ENCODE measurements at places on chromosomes 6 and 20.

DNA sequence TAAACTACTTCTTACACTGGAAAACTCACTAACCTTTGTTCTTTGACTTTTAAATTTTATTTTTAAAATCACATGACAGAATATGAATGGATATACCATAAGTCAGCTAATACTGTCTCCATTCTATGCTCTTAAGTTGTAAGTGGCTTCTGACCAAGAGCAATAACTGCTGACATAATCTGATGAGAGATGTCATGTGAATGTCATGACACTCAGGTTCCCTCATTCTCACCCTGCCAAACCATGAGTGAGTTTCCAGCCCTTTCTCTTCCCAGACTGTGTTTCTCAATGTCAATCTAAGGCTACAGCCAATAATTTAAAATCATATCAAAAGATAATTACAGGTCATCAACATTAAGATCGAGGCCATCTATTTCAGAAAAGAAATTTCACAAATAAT lies 39.7 kb downstream of the KIF16B start:
- DNase-seq: no peak

DNA sequence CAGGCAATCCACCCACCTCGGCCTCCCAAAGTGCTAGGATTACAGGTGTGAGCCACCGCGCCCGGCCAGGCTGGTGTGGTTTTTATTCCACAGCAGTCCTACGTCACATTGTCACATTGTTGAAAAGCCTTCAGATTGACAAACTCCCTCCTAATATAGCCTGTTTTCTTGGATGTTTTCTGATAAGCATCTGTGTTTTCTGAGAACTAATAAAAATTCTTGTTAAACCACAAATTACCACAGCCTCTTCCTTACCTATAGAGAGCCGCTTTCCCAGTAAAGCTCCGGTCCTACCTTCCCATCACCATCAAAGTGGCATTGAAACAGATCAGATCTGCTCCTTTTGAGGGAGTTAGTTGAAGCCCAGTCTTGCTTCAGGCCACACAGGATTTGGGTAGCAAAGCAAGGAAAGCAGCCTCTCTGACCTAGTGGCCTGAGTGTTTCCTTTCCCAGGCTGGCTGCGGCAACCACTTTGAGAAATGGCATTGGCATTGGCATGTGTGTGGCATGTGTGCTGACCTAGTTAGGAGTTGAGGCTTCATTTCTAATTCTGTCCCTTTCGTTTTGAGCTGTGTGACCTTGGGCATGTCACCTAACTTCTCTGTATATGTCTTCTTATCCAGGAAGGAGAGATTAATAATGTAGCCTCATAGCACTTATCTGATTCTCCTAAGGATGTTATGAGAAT lies 1.7 kb upstream of the PKIG start:
- no peak for DNase-seq

DNA sequence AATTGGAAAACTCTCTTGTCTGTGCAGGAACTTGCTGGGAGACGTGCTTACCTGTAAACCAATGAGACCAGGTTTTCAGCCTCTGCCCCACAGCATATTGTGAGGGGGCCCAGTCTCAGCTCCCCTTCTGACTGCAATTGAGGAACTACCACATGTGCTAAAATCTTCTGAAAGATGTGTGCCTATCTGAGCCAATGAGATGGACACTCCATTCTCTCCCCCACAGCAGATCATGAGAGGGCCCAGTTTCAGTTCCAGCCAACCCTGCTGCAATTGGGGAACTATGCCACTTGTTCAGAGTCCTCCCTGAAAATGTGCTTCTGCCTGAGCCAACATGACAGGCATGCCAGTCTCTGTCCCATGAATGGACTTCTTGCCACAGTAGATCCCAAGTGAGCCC lies 20.9 kb upstream of the PI3 start:
- no peak for DNase-seq

- DNase-seq: no peak
These were observed 123.8 kb upstream of the MTHFD1L start for GRCh38 chr6:150741633-150742200.

- no peak for DNase-seq
These were observed 116.3 kb downstream of the PCSK2 start for GRCh38 chr20:17343091-17343490.

DNA sequence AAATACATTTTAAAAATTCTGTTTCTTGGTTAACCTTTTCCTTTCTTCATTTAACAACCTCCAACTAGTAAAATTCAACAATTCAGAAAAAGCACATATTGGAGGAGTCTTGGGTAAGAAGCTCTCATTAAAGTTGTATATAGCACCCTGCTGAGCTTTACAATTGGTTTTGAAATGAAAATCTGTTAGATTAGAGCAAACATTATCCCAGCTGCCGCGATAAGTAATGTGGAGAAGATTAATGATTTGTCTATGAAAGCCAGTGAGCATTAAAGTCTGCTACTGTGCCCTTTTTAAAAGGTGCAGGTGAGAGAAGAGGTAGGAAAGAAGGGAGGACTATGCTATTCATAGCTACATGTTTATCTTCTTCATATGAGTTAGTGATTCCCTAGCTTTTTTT lies 201.5 kb downstream of the ZFAND3 start:
- no peak for DNase-seq

DNA sequence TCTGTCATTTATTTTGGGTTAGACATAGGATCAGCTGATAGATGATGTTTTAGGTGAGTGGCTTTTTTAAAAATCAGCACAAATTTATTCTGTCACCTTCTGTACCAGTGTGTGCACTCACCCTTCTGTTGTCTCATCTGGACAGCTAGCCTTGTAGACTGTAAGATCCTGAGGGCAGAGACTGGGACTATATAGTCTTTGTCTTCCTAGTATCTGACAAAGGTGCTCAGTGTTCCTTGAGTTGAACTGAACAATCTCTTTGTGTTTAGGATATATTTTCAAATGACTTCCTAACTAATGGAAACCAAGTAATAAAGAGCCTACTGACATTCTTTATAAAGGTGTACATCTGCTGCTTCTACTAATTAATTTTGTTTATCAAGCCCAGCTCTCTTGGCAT lies 3.0 kb downstream of the DCBLD1 start:
- DNase-seq: no peak

DNA sequence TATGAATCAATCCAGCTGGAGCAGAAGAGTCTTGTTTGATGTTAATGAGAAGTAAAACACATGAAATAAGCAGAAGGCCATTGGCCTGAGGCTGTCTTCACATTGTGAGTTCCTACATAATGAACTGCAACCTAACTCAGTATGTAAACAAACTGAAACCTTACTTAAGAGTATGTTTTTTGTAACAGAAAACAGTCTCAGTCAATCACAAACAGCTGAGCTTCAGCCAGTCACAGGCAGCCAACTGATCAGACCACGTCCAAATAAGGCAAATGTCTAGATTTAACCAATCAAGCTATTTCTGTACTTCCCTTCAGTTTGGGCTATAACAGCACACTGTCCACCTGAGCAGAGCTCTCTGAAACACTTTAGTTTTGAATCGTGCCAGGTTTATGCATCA lies 234.7 kb downstream of the TRDN start:
- no peak for DNase-seq

DNA sequence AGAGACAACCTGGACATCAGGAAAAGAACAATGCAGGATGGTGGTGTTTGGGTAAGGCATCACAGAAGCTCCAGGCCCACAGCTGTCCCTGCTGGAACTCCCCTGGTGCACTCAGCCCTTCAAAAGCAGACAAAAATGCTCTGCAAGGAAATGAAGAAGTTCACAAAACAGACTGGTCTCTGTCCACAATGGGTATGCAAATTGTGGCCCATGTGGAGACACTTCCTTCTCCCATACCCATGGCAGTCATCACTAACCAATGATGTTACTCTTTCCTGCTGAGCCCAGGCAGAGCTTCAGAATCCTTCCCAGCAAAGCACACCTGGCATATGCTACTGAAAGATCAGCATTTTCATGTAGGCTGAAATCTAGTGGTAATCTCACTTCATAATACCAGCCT lies 42.6 kb upstream of the PXDC1 start:
- DNase-seq: no peak

DNA sequence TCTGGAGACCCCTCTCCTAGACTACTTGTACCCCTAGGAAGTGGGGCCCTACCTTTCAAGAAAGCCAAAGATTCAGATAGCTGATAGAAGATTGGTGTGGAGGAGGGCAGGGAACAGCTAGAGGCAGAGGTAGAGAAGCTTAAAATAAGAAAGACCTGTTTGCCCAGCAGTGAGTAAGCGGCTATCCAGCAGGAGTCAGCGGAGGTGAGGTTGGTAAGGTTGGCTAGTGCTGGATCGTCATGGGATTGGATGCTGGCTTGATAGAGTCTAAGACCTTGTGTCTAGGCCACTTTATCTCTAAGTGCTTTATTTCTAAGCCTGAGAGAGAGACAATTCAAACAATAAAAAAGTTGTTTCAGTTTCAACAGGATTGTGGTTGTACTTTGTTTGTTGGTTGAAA lies 19.1 kb downstream of the ANKS1A start:
- no peak for DNase-seq

GRCh38 chr6:139371421-139372203 lies 2.8 kb downstream of the CITED2 start:
- DNase-seq: no peak

- DNase-seq: no peak
These were observed 69.6 kb upstream of the FOXA2 start for GRCh38 chr20:22653658-22654642.

- DNase-seq: no peak
These were observed 106.3 kb upstream of the LY86 start for GRCh38 chr6:6482256-6482655.

GRCh38 chr6:166554316-166554715 lies 32.2 kb downstream of the RAMACL start:
- DNase-seq: no peak

DNA sequence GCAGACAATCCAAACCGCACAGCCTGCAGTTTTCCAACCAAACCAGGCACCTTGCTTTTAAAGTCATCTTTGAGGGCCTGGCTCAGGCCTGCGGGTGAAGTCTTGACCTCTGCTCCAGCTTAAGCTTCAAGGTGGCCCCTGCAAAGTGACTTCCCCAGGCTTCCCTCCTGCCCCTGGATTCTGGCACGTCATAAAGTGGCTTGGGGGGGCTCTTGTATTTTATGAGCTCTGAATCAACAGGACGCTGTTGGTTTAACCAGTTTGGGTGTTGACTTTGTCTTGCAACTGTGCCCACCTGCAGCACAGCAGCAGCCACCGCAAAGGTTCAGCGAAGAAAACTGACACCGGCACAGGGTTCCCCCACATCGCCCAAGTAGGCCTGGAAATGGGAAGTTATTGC lies 81.2 kb downstream of the NFATC2 start:
- DNase-seq: no peak

DNA sequence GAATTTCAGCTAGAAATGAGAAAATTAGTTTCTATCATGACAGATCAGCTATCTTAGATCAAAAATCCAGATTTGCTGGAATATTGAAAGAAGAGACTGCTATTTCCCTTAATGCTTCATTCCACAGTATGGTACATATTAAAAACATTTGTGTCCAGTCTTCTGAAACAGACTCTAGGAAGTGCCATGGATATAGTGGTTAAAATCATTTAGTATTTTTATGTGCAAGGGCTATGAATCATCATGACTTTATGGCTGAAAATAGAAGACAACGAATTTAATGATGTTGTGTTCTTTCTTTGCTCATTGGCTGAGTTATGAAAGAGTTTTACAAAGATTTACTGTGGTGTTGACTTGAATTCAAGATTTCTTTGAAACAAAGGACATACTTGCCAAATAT lies 146.6 kb downstream of the ANKRD60 start:
- no peak for DNase-seq

GRCh38 chr20:5807431-5807830 lies 57.2 kb downstream of the SHLD1 start:
- DNase-seq: no peak

- DNase-seq: no peak
These were observed 46.2 kb downstream of the MYB start for GRCh38 chr6:135227349-135227748.

DNA sequence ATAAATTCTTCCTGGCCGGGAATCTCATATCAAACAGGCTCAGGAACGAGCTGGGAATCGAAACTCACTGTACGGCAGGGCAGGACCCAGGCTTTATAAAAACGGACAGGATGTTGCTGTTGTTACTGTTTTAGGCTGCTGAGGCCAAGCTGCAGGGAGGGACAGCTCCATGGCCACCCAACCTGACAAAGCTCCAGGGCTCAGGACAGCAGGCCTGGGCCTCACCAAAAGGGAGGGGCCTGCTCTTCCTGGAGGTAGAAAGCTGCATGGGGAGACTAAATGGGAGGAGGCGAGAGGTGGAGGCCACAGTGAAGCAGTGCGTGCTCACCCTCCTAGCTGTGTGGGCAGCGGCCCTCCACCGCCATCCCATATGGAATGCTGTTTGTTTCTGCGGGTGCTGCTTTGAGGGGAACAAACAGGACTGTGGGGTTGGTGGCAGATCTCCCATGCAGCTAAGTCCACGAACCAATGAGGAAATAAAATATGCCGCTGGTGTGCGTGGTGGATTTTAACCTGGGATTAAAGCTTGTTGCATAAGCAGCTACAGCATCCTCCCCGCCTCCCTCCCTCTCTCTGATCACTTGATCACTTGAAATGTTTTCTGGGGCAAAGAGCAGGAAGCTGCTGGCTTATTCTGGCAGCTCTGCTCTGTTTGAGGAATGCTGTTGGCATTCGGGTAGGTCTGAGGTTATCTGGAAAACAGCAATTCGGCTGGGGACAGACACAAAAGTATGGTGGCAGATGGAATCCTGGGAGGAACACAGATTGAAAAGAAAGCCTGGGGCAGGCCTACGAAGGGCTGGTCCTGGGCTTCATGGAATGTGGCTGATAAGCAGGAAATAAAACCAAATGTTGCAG lies 2.4 kb upstream of the ZMYND8 start:
- DNase-seq: no peak

GRCh38 chr20:43900121-43900466 lies 14.6 kb upstream of the TOX2 start:
- DNase-seq: no peak

DNA sequence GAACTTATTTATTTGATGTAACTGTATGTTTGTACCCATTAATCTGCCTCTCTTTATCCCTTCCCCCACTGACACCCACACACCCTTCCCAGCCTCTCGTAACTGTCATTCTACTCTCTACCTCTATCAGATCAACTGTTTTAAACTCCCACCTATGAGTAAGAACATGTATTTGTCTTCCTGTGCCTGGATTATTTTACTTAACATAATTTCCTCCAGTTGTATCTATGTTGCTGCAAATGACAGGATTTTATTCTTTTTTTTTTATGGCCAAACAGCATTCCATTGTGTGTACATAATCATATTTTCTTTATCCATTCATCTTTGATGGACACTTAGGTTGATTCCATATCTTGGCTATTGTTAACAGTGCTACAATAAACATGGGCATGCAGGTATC lies 49.3 kb downstream of the PHACTR2 start:
- DNase-seq: no peak

Measured in activated naive CD8-positive, alpha-beta T cell treated with anti-CD3 and anti-CD28 coated beads, Interleukin-2, amount 50 U/mL, for 16 hours (primary cell).